ENCODE measurements at places on chromosomes 7 and 10.
A peak's percentile ranks its signal among the peaks of the same experiment; 100 is the strongest.

GRCh38 chr10:35420044-35420443 is 83.7 kb downstream of the CCNY start:
- DNase-seq, result no peak

DNA sequence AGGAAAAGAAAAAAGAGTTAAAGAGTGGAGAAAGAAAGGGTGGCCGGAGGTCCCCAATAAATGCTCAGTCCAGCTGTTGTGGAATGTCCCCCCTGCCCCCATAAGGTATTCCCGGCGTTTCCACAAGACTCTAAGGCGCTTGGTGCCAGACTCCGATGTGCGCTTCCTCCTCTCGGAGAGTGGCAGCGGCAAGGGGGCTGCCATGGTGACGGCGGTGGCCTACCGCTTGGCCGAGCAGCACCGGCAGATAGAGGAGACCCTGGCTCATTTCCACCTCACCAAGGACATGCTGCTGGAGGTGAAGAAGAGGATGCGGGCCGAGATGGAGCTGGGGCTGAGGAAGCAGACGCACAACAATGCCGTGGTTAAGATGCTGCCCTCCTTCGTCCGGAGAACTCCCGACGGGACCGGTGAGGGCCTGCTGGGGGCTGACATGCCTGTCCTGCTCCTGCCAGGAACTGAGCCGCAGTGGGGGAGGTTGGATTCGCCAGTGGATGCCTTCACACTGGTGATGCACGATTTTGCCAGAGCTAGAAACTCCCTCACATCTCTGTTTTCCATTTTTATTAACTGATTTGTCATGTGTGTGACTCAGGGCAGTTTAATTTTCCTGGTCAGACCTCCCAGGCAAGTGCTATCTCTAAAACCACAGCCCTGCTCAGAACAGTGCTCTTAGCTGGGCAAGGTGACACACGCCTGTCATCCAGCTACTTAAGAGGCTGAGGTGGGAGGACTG is 34.2 kb downstream of the TACR2 start:
- no peak for DNase-seq

- no peak for DNase-seq
Observed at GRCh38 chr10:77458986-77459590, 178.5 kb downstream of the KCNMA1 start.

DNA sequence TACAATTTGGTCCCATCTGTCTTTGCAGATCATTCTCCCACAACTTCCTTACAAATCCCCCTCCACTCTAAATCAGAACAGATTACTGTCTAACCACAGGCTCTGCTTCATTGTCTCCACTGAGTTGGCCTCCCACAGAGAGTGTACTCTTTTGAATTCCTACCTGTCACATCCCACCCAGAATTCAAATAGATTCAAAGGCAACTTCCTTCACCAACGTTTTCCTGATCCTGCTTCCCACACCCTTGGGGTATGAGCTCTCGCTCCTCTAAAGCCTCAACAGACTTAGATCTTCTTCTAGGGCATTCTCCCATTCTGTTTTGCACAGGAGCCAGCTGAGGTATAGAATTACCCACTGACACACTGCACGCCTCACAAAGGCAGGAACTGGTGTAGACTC is 197.8 kb upstream of the CDCA7L start:
- no peak for DNase-seq

- no peak for DNase-seq
Observed at GRCh38 chr7:4842319-4843064, 19.3 kb downstream of the PAPOLB start.

DNA sequence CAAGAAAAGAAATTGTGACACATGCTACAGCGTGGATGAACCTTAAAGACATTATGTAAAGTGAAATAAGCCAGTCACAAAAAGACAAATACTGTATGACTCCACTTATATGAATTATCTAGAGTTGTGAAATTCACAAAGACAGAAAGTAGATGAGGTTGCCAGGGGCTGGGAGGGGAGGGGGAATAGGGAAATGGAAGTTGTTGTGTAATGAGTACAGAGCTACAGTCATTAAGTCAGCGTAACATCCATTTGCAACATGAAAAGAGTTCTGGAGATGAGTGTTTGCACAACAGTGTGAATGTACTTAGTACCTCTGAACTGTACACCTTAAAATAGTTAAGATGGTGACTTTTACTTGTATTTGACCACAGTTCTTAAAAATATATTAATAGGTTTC is 112.1 kb upstream of the CDK1 start:
- no peak for DNase-seq

DNA sequence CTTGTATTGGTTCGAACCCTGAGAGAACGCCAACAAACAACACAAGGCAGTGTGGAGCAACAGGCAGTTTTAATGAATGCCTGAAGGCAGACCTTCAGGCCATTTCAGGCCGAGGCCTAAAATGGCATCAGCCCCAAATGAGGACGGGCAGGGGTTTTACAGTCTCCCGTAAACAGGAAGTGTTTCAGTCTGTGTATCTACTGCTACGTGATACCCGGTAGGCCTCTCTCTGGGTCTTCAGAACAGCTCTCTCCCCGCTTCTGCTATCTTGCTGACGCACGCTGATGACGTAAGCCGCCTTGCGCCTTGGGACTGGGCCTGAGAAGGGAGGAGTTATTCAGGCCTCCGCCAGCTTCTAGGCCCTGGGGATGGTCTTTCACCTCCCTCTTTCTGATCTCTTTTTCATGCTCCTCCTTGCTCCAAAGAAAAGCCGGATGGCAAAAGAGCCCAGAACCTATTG is 67.7 kb downstream of the ST8SIA6 start:
- DNase-seq, result no peak

DNA sequence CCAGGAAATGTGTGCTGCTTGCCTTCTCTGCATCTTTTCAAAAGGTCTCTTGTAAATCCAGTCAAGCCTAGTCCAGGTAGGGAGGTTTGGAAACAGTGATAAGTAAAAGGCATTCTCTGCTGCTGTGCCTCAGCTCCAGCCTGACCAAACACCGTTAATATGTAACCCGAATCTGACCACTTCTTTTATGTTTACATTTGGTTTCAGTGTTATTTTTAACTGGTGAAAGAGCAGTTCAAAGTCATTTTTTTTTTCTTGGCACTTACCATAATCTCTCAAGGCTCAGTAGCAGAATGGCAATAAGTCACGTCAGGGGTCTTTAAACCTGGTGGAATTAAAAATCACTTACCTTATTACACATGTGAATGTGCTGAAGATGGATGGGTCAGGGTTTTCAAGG is 216.8 kb downstream of the PTEN start:
- no peak for DNase-seq

- DNase-seq, result no peak
Observed at GRCh38 chr10:31508882-31509281, 189.9 kb downstream of the ZEB1 start.

DNA sequence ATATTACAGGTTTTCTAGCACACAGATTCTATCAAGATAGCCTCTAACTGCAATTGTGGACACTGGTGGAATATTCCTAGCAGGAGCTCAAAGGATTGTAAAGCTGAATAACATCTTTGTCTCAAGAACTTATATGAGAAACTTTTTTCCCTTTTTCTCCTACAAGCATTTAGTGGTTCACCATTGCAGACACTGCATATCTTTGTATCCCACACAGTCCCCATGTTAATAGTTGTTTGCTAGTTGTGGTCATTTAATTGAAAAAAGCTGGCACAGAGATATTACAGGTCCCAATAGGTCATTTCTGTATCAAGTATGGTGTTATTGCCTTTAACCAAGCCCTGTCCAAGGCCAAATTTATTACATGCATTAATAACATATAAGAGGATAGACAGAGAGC is 226.2 kb upstream of the TCF7L2 start:
- no peak for DNase-seq

- DNase-seq, result no peak
Observed at GRCh38 chr10:130174328-130174727, 38.1 kb downstream of the GLRX3 start.

GRCh38 chr10:101007099-101007711 is 7.6 kb downstream of the LZTS2 start:
- DNase-seq, result no peak

GRCh38 chr7:87505557-87506245 is 30.2 kb upstream of the ABCB4 start:
- no peak for DNase-seq

GRCh38 chr10:77699080-77699645 is 61.6 kb upstream of the KCNMA1 start:
- no peak for DNase-seq

DNA sequence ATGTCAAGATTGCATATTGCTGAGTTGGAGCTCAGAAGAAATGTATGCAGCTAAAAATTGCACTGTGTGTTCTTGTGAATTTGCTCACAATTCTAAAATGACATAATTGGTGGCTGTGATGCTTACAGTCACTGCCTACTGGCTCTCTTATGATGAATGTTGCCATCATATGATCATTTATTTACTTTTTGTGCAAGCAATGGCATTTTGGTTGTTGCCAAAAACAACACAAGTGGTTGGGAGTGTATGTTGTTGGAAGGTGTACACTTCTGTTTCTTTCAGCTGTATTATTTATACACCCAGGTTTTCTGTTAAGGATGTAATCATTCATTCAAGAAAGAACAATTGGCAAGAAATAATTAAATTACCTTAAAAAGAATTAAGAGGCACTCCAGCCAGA is 28.9 kb downstream of the PON1 start:
- DNase-seq, result no peak

DNA sequence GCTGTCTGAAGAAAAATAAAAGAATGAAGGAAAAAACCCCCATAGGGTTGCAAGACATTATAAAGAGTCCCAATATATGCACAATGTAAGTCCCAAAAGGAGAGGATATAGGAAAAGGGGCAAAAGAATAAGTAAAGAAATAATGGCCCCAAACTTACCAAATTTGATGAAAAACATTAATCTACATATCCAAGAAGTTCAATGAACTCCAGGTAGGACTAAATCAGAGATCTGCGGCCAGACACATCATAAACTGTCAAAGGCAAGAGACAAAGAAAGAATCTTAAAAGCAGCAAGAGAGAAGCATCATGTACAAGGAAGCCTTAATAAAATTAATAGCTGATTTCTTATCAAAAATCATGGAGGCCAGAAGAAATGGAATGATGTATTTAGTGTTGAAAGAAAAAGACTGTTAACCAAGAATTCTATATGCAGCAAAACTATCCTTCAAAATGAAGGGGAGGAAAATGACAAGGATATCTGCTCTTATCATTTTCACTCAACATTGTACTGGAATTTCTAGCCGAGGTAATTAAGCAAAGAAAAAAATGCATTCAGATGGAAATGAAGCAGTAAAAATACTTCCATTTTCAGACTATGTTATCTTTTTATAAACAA is 95.7 kb upstream of the GLI3 start:
- DNase-seq, result no peak

- DNase-seq, result no peak
Observed at GRCh38 chr10:53699684-53700083, 927.1 kb upstream of the MBL2 start.

- no peak for DNase-seq
Observed at GRCh38 chr10:47403446-47404318, 19.6 kb upstream of the ZNF488 start.

DNA sequence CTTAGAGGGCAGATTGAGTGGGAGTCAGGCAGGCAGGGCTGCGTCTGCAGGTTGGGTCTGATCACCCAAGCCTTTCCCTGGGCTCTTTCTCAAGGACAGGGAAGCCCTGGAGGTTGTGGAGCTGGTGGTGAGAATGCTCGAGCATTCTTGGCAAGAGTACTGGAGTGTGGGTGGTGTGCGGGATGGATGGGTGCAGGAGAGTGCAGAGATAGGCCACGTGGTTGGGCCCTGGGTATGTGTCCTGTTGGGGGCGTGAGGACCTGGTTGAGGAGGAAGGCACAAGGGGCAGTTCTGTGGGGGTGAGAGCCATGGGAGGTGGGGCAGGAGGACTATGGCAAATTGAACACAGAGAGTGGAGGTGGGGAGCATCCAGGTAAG is 135.9 kb downstream of the PTPN20 start:
- DNase-seq, result no peak

DNA sequence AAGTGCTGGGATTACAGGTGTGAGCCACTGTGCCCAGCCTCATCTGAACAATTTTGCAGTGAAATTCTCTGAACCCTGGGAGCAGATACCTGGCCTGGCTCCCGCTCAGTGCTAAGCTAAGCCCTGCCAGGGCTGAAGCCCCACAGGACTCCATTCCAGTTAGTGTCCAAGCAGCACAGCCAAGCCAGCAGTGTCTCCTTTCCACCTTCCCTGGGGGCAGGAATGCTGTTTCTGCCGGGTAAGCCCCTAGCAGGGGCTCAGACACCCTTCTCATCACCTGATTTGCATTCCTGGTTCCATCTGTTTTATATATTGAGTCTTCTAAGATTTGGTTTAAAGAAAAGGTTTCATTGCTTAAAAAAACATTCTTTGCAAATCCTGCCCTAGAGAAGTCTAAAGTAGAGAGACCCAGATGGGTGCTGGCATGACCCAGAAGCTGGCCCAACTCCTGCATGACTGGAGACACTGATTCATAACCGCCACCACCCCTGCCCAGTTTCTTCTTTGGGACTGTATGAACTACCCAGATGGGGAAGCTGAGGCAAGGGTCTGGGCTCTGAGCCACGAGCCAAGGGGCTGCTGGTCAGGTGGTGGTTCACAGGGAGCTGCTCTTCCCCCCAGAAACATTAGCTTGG is 14.0 kb downstream of the SLC13A4 start:
- no peak for DNase-seq

DNA sequence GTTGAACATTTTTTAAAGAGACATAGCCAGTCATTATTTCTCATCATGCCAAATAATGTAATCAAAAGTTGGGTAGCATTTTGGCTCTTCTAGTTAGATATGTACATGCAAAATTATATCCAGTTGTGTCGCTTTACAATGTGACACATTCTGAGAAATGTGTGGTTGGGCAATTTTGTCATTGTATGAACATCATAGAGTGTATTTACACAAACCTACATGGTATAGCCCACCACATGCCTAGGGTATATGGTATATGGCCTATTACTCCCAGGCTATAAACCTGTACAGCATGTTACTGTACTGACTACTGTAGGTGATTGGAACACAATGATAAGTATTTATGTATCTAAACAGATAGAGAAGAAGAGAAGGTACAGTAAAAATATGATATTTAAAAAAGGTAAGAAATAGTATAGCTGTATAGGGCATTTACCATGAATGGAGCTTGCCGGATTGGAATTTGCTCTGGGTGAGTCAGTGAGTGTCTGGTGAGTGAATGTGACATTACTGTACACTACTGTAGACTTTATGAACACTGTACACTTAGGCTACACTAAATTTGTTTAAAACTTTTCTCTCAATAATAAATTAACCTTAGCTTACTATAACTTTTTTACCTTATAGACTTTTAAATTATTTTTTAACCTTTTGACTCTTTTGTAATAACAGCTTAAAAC is 16.5 kb downstream of the ZNF365 start:
- DNase-seq, result no peak

DNA sequence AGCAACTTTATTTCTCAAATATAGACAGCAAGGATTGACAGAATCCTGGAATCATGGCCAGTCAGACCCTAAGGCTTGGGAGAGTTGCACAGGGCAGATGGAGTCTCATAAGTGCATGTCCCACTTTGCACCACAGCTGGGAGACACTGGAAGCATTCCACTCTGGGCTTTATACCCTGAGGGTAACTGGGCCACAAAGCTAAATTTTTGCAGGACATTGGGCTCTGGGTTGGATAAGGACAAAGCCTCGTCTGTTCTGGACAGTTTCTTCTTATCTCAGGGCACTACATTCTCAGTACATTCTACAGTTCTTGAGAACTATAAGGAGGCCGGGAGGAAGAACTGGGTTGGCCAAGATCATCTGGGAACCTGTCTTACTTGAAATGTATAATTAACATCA is 158.3 kb upstream of the IGFBP3 start:
- no peak for DNase-seq

GRCh38 chr10:24467136-24467535 is 256.6 kb downstream of the ARHGAP21 start:
- no peak for DNase-seq

GRCh38 chr10:14032406-14032998 is 298.2 kb downstream of the FRMD4A start:
- peak; percentile 21 for DNase-seq

- DNase-seq, result no peak
Observed at GRCh38 chr7:11335947-11336346, 362.3 kb downstream of the PHF14 start.

Measured in stimulated activated CD4-positive, alpha-beta T cell treated with anti-CD3 and anti-CD28 coated beads, Interleukin-2, amount 100 ng/mL, for 4 hours (primary cell).